ENCODE measurements at places on chromosomes 7 and 10.

- DNase-seq = no peak
Observed at GRCh38 chr10:59885430-59886134, 20.8 kb downstream of the CCDC6 start.

GRCh38 chr10:130498934-130499333 lies 362.7 kb downstream of the GLRX3 start:
- DNase-seq = no peak

GRCh38 chr7:111357691-111358090 lies 204.6 kb downstream of the IMMP2L start:
- peak; percentile 43 for DNase-seq

DNA sequence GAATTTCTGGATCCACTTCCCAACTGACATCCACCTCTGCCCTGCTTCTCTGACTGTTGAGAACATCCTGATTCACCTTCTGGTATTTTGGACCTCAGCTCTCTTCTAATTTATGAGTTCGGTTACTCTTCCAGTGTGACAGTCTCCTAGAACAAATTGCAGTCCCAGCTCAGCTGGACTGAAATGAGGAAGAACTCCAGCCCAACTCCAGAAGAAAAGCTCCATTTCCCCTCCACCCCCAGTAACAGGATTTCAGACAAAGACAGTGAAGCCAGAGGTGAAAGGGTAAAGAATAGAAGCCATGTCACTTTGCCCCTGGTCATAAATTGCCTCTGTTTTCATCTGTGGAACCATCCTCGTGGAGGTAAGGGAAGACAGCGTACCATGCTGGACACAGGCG lies 26.2 kb upstream of the INHBA start:
- no peak for DNase-seq

DNA sequence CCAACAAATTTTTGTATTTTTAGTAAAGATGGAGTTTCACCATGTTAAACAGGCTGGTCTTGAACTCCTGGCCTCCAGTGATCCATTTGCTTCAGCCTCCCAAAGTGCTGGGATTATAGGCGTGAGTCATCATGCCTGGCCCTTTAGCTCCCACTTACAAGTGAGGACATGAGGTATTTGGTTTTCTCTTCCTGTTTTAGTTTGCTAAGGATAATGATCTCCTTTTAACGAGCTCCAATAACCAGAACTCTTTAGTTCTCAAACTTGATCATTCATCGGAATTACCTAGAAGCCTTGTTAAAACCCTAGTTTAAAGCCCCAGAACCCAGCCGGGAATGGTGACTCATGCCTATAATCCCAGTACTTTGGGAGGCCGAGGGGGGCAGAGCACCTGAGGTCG lies 481.4 kb downstream of the TYW1 start:
- DNase-seq = no peak

GRCh38 chr10:75773813-75774782 lies 342.7 kb downstream of the LRMDA start:
- no peak for DNase-seq

DNA sequence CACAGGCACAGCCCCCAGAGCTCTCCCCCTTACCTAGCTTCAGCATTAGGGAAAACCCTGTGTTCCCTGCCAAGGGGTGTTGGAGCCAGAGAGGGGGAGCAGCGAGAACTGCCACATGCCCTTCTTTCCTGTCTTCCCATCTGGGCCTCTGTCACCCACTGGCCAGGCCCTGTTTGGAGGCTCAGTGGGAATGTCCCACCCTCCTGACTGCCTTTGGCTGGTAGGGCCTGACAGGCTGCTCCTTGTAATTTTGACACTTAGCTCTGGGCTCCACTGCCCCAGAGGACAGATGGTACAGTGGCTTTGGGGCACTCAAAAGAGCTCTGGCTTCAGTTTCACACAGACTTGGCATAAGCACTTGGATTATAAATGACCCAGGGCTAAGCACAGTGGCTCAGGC lies 50.6 kb downstream of the GRID2IP start:
- no peak for DNase-seq

DNA sequence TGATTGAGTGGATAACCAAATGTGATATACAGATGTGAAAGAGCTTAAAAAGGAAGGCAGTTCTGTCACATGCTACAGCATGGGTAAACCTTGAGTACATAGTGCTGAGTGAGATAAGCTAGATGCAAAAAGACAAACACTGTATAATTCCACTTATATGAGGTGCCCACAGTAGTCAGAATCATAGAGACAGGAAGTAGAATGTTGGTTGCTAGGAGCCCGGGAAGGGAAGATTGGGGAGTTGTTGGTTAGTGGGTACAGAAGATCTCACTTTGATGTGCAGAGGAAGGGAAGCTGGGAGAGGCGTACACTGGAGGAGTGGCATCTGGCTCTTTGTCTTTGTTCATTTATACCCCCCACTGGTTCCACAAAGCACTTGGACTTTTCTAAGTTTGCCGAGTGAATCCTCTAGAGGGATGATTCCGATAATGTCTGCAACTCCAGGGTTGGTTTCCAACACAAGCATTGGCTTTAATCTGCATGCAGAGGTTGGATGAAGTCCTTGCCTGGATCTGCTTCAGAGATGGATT lies 39.5 kb downstream of the TSPAN14 start:
- peak; percentile 94 for DNase-seq

DNA sequence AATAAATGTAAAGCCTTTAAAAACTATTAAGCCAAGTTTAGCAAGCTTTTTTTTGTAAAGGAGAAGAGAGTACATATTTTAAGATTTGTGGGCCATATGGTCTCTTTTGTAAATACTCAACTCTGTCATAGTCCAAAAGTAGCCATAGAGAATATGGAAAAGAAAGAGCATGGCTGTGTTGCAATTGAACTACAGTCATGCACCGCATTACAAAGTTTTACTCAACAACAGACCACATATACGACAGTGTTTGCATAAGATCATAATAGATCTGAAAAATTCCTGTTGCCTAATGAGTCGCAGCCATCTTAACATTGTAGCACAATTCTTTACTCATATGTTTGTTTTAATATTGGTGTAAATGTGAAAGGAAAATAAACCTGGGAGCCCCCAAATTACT lies 440.8 kb downstream of the HTR7 start:
- peak; percentile 29 for DNase-seq

GRCh38 chr7:146722986-146723385 lies 606.4 kb downstream of the CNTNAP2 start:
- DNase-seq = no peak

GRCh38 chr10:49169776-49170175 lies 18.4 kb downstream of the TMEM273 start:
- DNase-seq = no peak

DNA sequence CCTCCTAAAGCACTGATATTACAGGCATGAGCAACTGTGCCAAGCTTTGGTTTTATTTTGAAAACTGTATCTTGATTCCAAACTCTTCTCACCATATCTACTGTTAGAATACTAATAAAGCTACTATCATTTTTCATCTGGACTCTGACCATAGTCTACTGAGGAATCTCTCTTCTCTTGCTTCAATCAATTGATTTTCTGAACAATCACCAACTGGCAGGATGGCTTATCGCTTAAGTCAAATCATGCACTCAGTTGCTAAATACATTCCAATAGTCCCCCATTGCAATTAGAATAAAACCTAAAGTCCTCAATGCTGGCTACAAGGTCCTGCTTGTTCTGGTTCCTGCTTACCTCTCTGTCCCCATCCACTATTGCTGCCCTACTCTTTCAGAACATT lies 2.3 kb upstream of the APBB1IP start:
- DNase-seq = no peak

GRCh38 chr7:79241288-79242060 lies 212.0 kb downstream of the MAGI2 start:
- DNase-seq = peak; percentile 10

DNA sequence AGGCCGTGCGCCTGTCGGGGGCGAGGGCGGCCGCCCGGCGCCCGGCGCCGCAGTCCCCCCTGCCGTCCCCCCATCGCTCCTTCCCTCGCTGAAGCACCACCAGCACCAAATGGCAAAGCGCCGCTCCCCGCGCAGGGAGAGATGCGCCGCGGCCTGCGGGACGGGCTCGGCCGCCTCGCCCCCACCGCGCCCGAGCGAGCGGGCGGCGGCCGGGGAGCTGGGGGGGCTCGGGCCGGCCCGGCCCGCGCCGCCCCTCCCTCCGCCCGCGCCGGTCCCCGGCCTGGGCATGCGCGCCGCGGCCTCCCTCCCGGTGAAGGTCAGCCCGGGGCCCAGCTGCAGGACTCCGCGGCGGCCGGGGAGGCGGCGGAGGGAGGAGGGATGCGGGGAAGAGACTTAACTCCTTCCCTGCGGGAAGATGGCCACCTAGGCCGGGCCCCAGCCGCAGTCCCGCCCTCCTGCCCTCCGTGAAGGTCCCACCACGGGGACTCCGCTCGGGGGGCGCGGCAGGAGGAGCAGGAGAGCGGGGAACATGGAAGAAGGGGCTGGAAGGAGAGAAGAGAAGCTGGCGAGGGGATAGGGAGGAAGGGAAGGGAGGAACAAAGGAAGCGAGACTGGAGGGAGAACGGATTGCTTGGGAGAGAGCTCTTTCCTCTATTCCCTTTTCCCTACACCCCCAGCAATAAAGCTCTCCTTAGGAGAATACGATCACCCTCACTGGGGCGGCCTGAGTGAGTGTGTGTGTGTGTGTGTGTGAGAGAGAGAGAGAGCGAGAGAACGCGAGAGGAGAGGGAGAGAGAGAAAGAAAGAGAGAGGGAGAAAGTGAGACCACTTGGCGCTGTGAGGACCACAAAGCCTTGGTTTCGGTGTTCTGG lies 3.4 kb upstream of the SMARCD3 start:
- no peak for DNase-seq

GRCh38 chr7:34156336-34156735 lies 251.0 kb downstream of the BMPER start:
- DNase-seq = no peak

DNA sequence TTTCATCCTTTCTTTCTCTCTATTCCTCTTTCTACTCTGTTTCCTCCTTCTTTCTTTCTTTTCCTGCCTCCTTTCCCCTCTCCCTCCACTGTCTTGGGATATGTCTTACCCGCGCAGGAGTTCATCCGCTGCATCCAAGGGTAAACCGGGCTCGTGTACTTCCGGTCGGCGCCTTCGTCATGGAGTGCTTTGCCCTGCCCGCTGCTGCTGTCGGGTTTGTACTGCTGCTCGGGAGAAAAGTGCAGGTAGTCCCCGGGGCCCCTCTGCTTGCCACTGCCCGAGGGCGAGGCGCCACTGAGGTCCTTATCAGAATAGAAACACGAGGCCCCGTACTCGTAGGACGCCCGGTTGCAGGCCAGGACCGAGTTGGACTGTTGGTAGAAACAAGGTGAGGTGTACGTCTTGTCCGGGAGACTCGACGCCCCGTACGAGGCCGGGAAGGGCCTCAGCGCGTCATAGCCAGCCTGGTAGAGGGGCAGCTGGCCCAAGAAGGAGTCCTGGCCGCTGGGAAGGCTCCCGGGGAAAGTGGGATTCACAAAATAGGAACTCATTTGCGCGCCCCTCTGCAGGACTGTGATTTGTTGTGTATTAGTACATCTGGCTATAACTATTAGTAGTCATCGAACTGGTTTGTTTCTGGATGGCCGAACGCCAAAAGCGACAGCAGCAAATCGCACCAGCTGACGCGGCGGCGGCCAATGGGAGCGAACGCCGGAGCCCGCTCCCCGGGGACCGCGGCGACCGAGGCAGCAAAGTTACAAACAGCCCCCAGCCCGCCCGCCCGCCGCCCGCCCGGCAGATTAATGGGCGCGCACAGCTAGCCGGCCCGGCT lies at the start of gene HOXA6:
TSS of gene HOXA6 (minus strand) at position 576 of the 832 bp plus-strand sequence. CDS start at position 551, 25 bp downstream.
- DNase-seq = no peak

- no peak for DNase-seq
Observed at GRCh38 chr10:125095776-125096175, 64.6 kb downstream of the CTBP2 start.

DNA sequence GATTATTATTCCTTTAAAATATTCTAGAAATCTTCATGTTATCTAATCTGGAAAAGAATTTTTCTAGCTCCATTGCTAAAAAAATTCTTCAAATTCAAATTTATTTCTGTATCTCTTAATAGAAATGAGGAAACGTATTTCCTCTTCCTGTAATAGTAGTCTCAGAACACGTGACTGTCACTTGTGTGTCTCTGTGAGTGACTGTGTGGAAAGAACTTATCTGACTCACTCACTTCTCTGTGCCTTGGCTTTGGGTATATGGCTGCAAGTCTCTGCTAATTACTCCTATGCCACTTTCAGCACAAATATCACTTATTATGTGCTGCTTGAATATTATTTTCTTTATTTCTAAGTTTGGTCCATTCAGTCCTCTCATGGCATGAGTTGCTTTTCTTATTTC lies 132.7 kb downstream of the CNTNAP2 start:
- no peak for DNase-seq

- DNase-seq = peak; percentile 86
Observed at GRCh38 chr7:106583100-106583499, 77.9 kb downstream of the CCDC71L start.
